ENCODE measurements at places on chromosomes 12 and 14.

DNA sequence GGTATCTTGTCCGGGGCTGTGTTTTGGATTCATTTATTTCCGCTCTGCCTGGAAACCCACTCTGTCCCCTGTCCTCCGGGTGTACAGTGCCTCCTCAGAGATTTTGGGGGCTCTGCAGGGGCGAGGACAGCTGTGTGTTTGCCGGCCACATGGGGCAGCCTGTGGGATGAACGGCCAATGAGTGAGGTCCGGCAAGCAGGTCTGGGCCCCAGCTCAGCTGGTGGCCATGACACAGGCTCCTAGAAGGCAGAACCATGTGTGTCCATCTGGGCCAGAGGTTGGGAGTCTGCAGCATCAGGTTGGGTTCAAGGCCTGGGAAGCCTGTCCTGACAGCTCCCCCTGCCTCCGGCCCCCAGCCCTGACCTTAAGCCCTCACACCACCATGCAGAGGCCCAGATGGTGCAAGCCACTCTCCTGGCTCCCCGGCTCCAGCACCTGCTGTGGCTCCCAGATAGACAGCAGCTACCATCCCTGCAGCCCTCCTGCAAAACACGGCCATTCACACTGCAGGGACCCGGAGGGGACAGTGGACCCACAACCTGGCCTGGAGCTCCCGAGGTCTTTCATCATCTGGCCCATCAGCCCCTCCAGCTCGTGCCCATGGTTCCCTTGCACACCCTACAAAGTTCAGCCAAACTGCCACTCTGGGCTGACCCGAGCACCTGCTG, 220.1 kb upstream of the C14orf180 start:
- DNase-seq = no peak

GRCh38 chr14:22433069-22433468, 156.0 kb downstream of the DAD1 start:
- DNase-seq = no peak

DNA sequence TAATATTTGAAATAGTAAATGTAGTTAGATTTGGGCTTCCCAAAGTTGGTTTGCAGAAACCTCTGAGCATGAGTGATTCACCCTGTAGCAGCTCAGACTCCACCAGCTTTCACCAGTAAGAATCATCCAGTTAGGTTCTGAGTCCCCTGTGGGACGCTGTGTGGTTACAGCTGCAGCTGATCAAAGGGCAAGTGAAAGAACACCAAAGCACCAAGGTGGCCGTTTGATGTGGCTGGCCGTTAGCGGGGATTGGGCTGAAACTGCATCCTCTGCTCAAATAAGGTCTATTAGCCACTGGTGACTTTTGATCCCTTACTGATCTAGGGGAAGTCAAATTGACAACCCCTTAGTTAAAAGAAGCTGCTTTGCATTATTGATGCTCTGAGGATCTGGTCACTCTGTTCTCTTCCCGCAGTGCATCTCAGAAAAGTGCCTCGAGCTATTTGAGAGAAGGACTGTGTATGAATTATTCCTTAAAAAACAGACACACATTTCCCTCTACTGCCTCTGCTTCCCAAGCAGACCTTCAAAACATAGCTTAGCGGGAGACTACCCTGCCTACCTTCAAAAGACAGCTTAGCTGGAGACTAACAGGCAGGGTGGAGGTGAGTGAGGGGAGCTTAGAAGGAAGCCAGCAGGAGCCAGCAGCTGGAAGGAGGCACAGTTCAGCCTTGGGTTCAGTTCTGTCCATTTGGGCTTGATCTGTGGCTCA, 3.7 kb downstream of the ABHD12B start:
- no peak for DNase-seq

- no peak for DNase-seq
Measured at GRCh38 chr12:74537126-74537706, 419 bp upstream of the ATXN7L3B start.

DNA sequence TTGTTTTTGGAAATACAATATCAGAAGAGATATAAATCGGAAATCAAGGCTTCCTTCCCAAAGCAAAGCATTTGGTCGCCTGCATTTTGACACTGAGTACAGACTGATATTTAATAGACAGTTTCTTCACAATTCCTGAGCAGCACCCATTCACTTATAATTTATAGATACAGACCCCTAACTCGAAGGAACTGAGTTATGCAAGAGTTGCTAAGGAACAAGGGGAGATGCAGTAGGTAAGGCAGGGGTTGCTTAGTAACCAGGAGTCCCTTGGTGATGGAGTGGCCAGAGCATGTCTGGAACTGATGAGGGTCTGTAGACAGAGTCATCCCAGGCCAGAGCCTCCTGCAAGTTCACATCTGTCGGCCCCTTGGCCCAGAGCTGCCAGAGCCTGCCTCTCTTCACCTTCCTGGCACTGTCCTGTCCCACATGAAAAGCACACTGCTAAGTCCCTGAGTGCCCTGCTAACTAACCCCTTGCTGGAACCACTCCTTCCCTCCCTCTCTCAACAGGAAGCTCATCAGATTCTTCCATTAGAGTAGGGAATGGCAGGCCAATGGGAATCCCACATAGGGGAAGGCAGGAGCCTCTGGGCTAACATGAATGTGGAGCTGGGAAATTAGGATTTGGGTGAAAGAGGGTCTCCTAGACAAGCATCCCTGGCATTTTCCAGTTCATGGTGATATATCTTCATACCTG, 3.6 kb upstream of the DHRS2 start:
- DNase-seq = peak; percentile 84

- peak; percentile 81 for DNase-seq
Measured at GRCh38 chr12:14573118-14573517, 5.4 kb upstream of the PLBD1 start.

- DNase-seq = no peak
Measured at GRCh38 chr12:16136219-16136988, 141.1 kb downstream of the SLC15A5 start.

GRCh38 chr12:6342140-6342889, 439 bp upstream of the TNFRSF1A start:
- no peak for DNase-seq

- DNase-seq = no peak
Measured at GRCh38 chr12:77682488-77682887, 148.2 kb upstream of the NAV3 start.

DNA sequence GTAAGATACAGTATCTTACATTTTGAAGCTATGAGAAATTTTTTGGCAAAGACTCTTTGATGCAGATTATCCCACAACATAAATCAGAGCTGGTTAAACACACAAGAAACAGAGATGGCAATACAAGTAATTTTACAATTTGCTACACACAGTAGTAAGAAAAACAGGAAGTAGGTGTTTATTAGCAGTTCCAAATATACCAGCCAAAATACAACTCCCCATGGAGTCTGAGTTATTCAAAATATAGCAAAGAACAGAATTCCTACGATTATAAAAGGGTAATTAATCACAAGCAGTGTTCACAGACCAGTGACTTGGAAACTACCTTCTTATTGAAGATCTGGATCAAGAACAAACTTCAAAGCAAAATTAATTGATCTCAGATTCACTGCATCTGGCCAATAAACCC, 83.9 kb downstream of the BMP4 start:
- DNase-seq = no peak

DNA sequence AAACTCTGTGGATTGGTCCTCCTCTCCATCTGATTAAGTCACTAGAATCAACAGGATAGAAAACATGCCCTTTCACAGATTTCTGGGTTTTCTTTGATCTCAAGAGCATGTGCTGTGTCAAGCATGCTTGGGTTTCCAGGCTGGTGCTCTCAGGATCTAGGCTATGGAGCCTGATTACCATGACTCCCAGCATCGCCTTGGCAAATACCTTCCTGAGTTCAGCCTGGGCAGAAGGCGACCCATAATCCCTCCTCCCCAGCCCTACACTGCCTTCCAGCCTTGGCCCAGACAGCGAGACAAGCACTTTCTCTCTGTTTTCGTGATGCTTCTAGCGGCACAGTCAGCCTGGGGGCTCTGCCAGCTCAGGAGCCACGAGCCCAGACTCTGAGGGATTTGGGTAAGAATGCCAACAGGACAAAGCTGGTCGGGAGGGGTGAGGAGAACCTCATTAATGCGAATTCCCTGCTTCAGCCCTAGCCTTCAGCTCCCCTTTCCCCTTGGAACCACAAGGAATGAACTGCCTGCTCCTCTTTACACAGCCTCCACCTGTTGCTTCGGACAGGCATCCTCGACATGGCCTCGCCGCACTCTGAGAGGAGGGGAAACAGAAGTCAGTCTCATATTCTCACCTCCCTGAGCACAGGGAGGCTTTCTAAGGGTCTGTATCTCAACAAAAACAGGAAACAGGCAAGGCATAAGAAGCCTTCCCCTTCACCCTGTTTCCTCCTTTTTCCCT, 227.1 kb downstream of the MSRB3 start:
- no peak for DNase-seq

DNA sequence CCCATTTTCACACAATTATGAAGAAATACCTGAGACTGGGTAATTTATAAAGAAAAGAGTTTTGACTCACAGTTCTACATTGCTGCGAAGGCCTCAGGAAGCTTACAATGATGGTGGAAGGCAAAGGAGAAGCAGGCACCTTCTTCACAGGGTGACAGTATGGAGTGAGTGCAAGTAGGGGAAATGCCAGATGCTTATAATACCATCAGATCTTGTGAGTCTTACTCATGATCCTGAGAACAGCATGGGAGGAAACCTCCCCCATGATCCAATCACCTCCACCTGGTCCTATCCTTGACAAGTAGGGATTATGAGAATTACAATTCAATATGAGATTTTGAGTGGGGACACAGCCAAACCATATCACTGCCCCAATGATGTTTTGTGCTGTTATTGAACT, 189.3 kb upstream of the CRY1 start:
- no peak for DNase-seq

GRCh38 chr12:51174501-51174900, 1.6 kb upstream of the TFCP2 start:
- no peak for DNase-seq

- DNase-seq = no peak
Measured at GRCh38 chr14:101029668-101030290, 126.3 kb upstream of the RTL1 start.

DNA sequence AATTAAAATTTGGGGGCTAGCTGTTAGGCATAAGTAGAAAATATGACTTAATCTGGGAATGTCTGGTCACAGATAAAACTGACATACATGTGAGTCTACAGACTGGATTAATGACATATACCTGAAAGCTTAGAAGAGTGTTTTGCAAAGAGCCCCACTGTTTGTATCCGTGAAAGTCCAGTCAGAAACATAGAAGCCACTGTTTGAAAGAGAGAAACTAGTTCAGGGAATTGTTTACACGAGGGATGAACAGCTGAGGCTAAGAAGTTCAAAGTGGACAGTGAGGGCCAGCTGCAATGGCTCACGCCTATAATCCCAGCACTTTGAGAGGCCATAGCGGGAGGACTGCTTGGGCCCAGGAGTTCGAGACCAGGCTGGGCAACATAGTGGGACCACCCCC, 36.2 kb upstream of the SGPP1 start:
- no peak for DNase-seq

- no peak for DNase-seq
Measured at GRCh38 chr12:28158353-28158752, 31.9 kb upstream of the CCDC91 start.

GRCh38 chr14:54348001-54348611, 48.7 kb upstream of the CDKN3 start:
- DNase-seq = no peak

- DNase-seq = no peak
Measured at GRCh38 chr12:83471341-83471740, 784.6 kb downstream of the TMTC2 start.

- no peak for DNase-seq
Measured at GRCh38 chr14:65881642-65882041, 469.1 kb downstream of the FUT8 start.

GRCh38 chr12:53670971-53671370, 4.9 kb downstream of the ATP5MC2 start:
- DNase-seq = no peak

DNA sequence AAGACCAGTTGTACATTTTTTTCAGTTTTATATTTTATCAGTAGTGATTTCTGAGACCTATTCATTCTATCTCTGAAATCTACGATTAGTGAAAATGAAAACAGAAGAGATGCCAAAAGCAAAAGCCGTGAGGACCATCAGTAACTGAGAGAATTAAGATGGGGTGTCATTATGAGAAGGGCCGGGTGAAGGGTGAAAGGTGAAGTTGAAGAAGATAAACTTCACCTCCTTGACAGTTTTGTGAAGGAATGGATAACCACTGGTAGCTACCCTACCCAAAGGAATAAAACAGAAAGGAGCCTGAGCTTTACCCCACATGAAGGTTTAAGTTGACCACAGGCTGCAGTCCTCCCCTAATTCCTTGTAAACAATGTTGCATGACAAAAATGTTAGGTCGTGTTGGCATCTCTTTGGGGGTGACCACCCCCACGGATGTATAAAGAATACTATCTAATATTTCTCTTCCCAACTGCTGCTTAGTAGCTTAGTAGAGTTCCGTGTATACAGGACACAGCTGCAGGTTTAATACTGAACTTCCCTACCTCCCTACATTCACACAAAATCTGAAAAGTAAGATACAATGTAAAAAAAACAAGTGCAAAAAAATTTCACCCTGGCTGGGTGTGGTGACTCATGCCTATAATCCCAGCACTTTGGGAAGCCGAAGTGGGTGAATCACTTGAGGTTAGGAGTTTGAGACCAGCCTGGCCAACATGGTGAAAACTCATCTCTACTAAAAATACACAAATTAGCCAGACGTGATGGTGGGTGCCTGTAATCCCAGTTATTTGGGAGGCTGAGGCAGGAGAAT, 23.9 kb downstream of the GPR19 start:
- DNase-seq = no peak

- no peak for DNase-seq
Measured at GRCh38 chr12:63397807-63398206, 246.8 kb upstream of the AVPR1A start.

GRCh38 chr12:103908877-103909276, 21.3 kb upstream of the HSP90B1 start:
- no peak for DNase-seq

- DNase-seq = no peak
Measured at GRCh38 chr14:63432888-63433552, 110.2 kb downstream of the PPP2R5E start.
